ENCODE measurements at places on chromosomes 4 and X. TPM values are rescaled to one million over a fixed set of nuclear protein-coding genes. Genes with fewer than 3 reads are reported as not detected.
A peak's percentile ranks its signal among the peaks of the same experiment; 100 is the strongest.

GRCh38 chr4:184432127-184432922 is 42.0 kb downstream of the IRF2 start:
- DNase-seq, result no peak

DNA sequence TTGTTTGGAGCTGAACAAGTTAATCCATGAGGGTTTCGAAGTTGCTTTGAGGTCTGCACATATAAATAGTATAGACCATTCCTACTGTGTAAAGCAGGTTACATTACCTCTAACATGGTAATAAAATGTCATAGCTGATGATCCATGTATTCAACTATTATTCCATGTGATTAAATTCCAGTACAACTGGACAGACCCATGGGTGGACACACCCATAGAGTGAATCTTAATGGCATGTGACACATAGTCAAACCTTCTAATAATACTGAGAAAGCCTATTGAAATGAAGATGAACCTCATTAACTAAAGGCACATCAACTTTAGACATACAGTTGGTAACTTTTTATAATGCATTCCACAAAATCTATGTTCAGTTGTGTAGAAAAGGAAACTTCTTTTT is 28.5 kb downstream of the FHIP1A start:
- DNase-seq, result no peak

- no peak for DNase-seq
Measured at GRCh38 chr4:150906987-150907633, 108.0 kb downstream of the LRBA start.

DNA sequence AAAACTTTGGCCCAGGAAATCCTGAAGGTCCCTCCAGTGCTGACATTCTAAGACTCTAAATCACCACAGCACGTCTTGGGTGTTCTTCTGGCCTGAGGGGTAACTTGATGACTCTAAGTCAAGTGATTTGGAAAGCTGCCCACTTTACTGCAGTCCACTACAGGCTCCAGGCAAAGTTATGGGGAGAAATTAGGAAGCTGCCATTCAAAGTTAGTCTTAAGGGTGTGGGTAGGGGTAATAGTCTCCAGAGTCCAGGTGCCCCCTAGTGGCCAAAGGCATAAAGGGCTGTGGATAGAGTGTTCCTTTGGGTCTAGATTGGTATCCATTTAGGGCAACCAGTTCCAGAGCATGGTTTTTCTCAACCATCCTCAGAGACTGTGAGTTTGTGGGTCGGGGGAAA is 38.7 kb upstream of the SLC16A2 start:
- peak; percentile 45 for DNase-seq

DNA sequence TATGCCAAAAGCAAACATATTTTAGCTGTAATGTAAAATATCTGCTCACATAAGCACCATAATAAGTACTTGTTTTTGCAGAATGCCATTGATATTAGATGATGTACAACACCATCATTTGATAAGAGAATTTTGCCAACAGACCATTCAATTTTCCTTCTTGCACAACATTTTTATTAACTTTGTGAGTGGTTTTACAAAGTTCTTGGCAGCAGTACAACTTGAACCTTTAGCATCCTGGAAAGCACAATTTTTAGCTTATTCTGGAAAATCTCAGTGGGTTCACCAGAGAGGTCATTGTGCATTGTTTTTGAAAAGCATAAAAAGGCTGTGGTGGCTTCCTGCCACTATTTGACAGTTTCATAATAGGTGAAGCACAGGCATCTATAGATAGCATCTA is 26.4 kb upstream of the REPS2 start:
- DNase-seq, result no peak

- no peak for DNase-seq
Measured at GRCh38 chrX:82648062-82648461, 860.0 kb upstream of the POU3F4 start.

DNA sequence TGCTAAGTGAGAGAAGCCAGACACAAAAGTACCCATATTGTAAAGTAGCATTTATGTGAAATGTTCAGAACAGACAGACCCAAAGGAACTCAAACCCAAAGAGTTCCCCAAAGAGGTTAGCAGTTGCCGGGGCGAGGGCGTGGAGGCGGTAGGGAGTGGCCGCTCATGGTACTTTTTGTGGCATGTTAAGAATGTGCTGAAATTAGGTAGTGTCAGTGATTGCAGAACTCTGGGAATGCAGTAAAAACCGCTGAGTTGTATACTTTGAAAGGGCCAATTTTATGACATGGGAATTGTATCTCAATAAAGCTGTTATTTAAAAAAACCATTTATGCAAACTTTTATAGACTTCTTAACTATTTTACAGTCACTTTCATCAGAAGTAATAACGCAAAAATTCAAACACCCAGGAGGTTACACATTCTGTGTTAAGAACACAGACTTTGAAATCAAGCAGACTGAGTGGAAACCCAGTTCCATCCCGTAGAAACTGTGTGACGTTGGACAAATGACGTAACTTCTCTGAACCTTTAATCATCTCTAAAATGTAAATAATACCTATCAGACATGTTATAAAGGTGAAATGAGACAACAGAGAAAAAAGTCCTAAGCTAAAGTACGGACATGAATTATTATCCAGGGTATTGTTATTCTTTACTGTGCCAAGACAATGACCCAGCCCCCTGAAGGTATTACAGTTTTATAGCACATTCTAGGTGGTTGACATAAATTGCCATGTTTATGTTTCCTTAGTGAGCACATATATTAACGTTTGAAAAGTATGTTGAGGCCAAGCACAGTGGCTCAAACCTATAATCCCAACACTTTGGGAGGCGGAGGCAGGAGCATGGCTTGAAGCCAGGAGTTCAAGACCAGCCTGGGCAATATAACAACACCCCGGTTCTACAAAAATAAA is 19.7 kb downstream of the ZFP42 start:
- DNase-seq, result no peak

GRCh38 chr4:154511981-154512380 is 20.4 kb upstream of the DCHS2 start:
- DNase-seq, result no peak

GRCh38 chrX:150240643-150240970 is 122.5 kb upstream of the MAMLD1 start:
- no peak for DNase-seq

DNA sequence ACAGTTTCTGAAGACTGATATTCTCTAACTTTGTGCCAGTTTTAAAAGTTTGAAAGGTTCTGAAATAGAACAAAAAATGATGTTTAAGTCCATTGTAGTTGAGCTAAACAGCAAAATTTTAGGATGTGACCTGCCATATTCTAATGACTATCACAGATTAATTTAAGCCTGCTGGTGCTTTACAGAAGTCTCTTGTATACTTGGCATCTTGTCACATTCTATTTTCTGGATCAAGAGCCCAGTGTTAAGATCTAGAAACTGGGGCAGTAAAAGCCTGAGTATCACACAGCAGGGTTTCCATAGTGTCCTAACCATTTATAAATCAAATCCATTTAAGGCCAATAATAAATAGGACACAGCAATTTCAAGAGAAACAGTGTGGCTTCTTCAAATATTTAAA is 12.4 kb downstream of the FSTL5 start:
- no peak for DNase-seq

DNA sequence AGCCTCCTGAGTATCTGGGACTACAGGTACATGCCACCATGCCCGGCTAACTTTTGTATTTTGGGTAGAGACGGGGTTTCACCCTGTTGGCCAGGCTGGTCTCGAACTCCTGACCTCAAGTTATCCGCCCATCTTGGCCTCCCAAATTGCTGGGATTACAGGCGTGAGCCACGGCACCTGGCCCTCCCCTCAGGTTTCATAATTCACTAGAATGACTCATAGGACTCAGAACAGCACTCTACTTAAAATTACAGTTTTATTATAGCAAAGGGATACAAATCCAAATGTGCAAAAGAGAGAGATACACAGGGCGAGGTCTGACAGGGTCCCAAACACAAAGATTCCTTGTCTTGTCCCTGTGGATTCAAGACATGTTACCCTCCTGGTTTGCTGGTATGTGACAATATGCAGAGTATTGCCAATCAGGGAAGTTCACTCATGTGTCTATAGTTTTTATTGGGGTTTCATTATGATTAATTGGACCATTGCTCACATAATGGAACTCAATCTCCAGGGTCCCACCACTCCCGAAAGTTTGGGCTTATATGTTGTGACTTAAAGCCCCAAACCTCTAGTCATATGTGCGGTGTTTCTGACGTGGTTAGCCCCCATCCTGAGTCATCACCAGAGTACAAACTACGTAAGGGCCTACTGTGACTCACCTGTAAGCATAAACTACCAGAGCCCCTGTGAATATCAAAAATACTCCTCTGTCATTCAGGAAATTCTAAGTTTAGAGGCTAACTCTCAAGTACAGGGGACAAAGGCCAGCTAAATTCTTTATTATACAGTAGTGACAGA is 5.2 kb downstream of the YIPF6 start:
- DNase-seq, result no peak

GRCh38 chr4:99144070-99144469 is at the start of gene ADH4:
Gene ADH4 (minus strand): TSS chr4:99144297. CDS start chr4:99144222, 75 bp downstream.
- DNase-seq, result no peak

DNA sequence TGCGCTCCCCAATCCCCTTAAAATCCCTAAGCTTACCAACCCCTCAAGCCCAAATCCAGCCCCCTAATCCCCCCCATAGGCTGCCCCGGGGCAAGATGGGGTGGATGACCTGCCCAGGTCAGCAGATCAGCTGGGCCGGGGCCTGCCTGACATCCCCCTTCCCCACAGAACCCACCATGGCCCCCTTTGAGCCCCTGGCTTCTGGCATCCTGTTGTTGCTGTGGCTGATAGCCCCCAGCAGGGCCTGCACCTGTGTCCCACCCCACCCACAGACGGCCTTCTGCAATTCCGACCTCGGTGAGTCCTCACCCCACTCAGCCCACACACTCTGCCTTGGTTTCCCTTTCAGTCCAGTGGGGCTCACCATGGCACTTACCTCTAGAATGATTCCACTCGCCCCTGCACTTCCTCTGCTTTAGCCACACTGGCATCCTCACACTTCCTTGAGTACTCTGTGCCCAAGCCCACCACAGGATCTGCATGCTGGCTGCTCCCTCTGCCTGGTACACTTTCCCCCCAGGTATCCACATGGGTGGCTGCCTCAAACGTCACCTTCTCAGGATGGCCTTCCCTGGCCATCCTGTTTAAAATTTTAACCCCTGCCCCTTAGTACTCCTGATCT is 1.1 kb downstream of the TIMP1 start:
- no peak for DNase-seq

GRCh38 chr4:127781300-127782024 is 660 bp upstream of the HSPA4L start:
- DNase-seq, result no peak

DNA sequence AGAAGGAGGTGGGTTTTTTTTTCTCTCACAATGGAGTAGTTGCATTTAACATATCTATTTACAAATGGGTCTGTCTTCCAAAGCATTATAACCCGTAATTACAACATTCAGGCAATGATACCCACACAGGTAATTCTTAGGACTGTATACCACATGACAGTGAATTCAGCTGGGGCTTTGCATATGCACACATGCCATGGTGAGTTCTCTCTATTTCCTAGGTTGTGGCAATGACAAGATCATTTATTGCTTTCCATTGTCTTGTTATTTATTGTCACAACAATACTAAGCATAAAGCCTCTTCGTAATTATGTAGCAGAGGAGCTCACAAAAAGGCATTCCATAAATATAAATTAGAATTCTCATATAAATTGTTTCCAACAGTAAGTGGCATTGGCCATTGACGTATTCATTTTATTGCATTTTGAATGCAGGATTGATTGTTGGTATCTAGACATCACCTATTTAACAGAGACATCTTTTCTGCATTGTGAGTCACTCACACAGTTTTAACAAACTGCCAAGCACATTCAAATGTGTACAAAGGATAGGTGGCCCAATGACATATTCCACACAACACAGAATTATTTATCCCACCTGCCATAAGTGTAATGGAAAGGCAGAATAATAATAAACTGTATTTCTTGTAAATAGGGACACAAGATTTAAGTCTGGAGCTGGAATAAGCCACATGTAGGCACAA is 390.7 kb upstream of the GALNT7 start:
- DNase-seq, result no peak

DNA sequence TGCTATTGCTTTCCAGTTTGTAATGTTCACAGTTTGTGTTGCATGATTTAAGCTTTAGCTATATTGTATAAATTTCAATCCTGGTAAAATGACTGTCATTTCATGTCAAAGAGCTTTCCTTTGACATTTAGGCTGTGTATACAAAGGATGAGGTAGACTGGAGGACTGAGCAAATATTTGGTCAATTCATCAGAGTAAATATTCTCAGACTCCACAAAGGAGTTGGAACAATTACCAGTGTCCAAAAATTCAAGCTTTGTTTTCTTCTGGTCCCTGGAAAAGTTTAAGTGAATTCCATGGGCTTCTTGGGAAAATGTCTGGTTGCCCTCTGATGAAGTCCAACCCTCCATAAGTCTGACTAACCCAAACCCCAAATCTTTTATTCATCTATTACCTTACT is 682.4 kb downstream of the DACH2 start:
- DNase-seq, result no peak

- no peak for DNase-seq
Measured at GRCh38 chr4:101065346-101065745, 282.0 kb downstream of the PPP3CA start.

DNA sequence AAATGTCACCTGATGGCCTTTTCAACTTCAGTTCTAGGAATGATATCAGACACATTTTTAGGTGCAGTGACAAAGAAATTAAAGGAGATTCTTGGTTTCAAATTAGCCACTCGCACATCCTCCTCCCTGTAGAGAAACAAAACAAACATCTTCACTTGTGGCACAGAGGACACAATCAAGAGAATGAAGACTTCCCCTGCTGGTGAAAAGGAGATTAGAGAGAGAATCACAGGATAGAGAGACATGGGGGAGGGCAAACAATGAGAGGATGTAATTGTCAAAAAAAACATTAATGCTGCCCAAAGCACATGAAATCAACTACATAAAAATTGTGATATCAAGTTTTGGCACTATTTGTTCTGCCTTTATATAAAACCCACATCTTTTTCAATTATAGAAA is 34.5 kb downstream of the ACE2 start:
- DNase-seq, result no peak

DNA sequence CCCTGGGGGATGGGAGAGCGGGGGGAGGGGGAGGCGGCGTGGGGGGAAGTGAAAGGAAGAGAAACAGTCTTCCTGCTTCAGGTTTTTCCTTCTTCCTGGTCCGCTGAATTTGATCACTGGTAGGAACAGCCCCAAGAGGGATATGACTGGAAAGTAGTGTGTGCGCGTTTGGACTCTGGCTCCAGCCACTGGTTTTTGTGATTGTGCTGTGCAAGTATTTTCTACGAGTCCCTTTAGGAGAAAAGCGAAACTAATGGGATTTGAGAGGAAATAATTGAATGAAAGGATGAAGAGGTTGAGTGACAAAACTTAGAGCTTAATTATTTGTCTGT is 836 bp downstream of the PRRG1 start:
- no peak for DNase-seq

- no peak for DNase-seq
Measured at GRCh38 chr4:99652596-99653436, 4.8 kb downstream of the C4orf54 start.

The LNX1 gene
- total RNA-seq, result not detected

The FAM9C gene
- total RNA-seq, result not detected

The HPGD gene
- 10.7 TPM for total RNA-seq

The CLIC2 gene
- total RNA-seq, result 0.79 TPM

The ATOH1 gene
- total RNA-seq, result not detected

The BMPR1B gene
- total RNA-seq, result not detected

The NMU gene
- total RNA-seq, result not detected

The MAGEC2 gene
- total RNA-seq, result not detected

The ADRA2C gene
- not detected for total RNA-seq

The MAP3K15 gene
- total RNA-seq, result 0.43 TPM

Data from activated naive CD8-positive, alpha-beta T cell treated with anti-CD3 and anti-CD28 coated beads, Interleukin-2, amount 10 ng/mL, durations not matched to agents 7 days and 5 days (primary cell).